RWPE1 (cell line): ENCODE measurements at places on chromosomes 2 and 18.
A peak's percentile ranks its signal among the peaks of the same experiment; 100 is the strongest.

DNA sequence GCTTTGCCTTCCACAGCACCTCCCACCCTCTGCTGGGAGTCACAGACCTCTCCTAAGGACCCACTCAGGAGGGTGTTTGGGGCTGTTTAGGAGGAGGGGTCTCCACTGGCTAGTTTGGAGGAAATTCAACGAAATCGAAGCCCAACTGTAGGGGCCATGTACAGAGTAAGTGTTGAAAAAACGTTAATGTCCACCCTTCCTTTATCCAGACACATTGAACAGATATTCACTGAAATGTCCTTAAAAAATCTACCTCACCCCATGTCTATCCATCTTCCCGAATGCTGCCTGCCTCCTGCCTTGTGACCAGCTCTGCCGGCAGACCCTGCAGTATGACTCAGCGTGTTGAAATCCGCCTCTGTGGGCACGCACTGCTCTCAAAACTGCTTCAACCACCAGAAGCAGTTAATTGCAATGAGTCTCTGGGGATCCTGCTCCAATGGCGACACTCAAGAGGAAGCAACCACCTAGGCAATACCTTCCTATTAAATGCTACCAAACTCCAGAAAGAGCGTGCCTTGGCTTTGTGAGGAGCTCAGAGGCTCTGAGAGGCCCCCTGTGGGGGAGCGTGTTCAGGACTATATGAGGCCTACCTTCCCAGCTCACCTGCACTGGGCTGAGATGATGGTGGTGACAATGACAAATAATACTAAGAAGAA lies 61.4 kb upstream of the RTN4 start:
- peak; percentile 41 for DNase-seq

DNA sequence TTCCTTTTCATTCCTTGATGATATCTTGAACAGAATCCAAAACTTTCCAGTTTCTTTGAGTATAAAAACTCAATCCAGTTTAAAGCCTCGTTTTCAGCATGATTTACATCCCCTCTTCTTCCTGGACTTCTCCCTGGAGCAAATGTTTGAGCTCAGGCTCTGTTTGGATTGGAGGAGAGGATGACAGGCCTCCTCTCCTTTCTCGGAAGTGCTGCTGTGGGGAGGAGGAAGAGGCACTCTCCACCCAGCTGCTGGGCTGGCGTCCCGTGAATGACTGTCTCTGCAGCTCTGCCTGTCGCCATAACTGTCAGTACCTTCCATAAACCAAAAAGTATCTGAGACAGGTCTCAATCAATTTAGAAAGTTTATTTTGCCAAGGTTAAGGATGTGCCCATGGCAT lies 238.2 kb upstream of the AGAP1 start:
- no peak for DNase-seq

- DNase-seq = no peak
These were observed 252.5 kb upstream of the SP5 start for GRCh38 chr2:170462433-170463205.

DNA sequence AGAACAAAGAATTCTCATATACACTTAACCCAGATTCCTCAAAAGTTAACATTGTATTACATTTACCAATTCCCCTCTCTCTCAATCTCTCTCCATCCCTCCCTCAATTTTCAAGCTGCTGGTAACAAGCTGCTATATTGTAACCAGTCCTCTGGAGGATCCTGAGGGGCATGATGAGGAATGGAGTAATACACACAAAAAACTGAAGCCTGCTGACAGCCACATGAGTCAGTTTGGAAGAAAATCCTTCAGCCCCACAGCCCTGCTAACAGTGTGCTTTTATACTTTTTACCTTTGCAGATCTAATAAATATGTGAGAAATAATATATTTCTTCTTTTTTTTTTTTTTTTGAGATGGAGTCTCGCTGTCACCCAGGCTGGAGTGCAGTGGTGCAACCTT lies 165.7 kb upstream of the RAB12 start:
- DNase-seq = no peak

DNA sequence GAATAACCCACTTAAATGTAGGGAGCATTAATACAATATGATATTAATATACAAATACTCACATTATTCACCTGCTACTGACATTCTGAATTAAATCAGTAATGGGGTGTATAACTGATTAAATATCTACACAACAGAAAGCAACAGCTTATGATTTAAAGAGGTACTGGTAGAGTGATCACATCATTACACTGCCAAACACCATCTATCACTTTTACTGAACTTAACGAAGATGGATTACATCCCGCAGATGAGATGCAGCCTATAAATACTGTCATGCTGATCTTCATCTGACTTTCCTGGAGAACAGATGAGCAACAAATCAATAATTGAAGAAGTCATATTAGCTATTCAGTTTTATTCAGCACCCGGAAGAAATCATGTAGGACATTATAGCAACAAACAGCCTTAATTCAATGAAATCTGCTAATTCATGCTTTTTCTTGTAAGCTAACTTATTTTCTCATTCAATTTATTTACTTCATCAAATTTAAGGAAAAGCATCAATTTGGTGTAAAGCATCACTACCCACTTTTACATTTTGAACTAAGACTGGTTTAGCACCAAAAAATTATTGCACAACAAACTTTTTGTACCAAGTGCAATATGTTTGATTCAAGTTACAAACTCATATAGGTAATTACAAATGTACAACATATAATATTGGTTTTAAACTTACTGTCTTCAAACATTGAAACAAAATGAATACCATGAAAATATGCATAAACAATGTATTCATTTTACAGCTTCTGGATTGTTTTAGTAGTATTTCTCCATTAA lies 1509.0 kb downstream of the LRP1B start:
- no peak for DNase-seq

DNA sequence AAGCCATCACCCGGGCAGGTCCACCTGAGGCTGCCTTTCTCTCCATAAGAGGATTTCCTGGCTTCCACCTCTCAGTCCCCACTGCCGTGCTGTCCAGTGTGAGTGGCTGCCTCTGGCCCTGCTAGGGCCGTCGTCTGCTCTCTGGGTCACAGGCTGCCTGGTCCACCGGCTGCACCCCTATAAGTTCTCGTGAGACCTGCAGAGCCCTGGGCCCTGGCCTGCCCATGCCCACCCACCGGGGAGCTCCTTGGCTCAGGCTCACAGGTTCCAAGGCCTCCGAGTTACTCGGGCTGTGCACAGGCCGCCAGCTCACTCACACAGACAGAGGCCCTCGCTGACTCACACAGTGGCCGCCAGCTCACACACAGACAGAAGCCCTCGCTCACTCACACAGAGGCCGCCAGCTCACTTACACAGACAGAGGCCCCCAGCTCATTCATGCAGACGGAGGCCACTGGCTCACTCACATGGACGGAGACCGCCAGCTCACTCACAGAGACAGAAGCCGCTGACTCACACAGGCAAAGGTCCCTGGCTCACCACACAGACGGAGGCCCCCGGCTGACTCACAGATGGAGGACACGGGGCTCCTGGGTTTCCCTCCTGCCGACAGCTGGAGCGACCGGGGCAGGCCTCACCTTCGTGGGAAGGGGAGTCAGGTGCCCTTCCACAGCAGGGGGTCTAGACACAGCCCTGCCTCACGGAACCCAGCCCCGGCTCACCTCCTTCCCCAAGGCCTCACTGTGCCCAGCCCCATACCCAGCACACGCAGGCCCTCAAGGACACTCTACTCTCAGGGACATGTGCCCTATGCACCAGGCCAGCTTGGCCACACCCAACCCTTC lies 334.1 kb upstream of the MYT1L start:
- peak; percentile 58 for DNase-seq

- DNase-seq = no peak
These were observed 30.4 kb downstream of the CYTIP start for GRCh38 chr2:157413326-157414035.

GRCh38 chr2:35251156-35251555 lies 1104.4 kb upstream of the CRIM1 start:
- no peak for DNase-seq

GRCh38 chr2:126877861-126878565 lies 20.7 kb upstream of the TEX51 start:
- no peak for DNase-seq

- DNase-seq = no peak
These were observed 488.3 kb upstream of the MAP2 start for GRCh38 chr2:208935531-208935930.
